IgD-negative memory B cell (primary cell): ENCODE measurements at places on chromosomes 1 and 21. TPM values are rescaled to one million over a fixed set of nuclear protein-coding genes. Genes with fewer than 3 reads are reported as not detected.

Gene EPHB2
- not detected for polyA plus RNA-seq

Gene BARHL2
- polyA plus RNA-seq = not detected

Gene LEMD1
- not detected for polyA plus RNA-seq

Gene PTPN22
- 41.1 TPM for polyA plus RNA-seq

Gene TMEM79
- 9.3 TPM for polyA plus RNA-seq

Gene LORICRIN
- polyA plus RNA-seq = not detected

Gene INKA2
- 1.3 TPM for polyA plus RNA-seq

Gene LCE1A
- not detected for polyA plus RNA-seq

Gene IL12RB2
- 0.53 TPM for polyA plus RNA-seq

Gene RNU1-1
- not detected for polyA plus RNA-seq

Gene ERG
- polyA plus RNA-seq = not detected

Gene MNDA
- 25.4 TPM for polyA plus RNA-seq

Gene S100A13
- polyA plus RNA-seq = 3.0 TPM

Gene MCOLN2
- 12.4 TPM for polyA plus RNA-seq

Gene RGS8
- not detected for polyA plus RNA-seq

Gene OR2L3
- not detected for polyA plus RNA-seq

Gene SLC22A15
- 2.0 TPM for polyA plus RNA-seq

Gene UMODL1
- polyA plus RNA-seq = 0.05 TPM
